Activated T-cell treated with anti-CD3 and anti-CD28 coated beads, Interleukin-2, amount 50 U/mL, for 72 hours (primary cell): ENCODE measurements at places on chromosomes 1 and 21. TPM values are rescaled to one million over a fixed set of nuclear protein-coding genes. Genes with fewer than 3 reads are reported as not detected.

Gene APP
- total RNA-seq = 45.0 TPM

Gene LORICRIN
- total RNA-seq = not detected

Gene S100A9
- not detected for total RNA-seq

Gene SV2A
- total RNA-seq = 13.0 TPM

Gene IFI44L
- 62.5 TPM for total RNA-seq

DNA sequence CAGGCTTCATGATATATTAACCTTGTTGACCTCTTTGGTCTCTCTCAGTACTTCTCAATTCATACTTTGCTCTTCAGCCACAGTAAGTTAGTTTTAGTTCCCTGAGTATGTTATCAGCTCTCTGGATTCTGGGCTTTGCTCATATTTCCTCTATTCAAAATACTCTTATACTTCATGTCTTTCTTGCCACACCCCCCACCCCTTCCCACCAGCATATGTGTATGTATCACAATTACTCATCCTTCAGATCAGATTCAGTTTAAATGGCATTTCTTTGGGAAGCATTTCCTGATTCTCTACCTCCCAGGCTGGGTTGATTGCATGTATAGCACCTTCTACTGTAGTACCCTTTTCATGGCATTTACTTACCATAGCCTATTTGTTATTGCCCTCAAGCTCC is 28.3 kb downstream of the SLC30A7 start:
- H3K4me3 ChIP-seq = peak overlapping the region; percentile 16
- peaks cover 42% of the 10 kb centered on the region for H3K4me1 ChIP-seq
- peaks cover 12% of the 10 kb centered on the region for H3K36me3 ChIP-seq
- no peak for DNase-seq
- H3K27me3 ChIP-seq = no peaks in the 10 kb centered on the region

DNA sequence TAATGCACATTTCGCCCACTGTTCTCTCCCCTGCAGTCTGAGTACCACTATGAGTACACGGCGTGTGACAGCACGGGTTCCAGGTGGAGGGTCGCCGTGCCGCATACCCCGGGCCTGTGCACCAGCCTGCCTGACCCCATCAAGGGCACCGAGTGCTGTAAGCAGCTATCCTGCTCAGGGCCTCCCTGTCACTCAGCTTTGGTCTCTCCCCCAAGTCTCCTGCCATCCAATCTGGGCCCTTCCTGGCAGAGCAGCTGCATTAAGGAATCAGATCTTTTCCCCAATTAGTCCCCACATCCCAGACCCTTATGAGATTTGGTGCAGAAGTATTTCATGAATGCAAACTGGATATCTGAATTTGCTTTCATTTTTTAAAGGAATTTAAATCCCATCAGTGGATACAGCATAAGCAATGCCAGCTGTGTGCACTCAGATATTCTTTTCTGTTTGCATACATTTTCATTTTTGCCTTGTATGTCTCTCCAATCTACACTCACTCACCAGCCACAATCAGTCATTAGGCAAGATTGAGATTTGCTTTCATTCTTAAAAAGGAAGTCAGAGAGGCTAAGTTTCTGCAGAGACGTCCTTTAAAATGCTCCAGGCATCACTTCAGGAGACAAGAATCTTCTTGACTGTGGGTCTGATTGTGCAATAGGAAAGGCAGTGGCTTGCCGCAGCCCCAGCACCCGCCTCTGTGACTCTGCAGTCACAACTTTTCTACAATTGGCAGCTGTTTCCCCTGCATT is 48.1 kb downstream of the ELAPOR1 start:
- H3K27ac ChIP-seq = no peak overlapping the region
- H3K27me3 ChIP-seq = no peaks in the 10 kb centered on the region
- H3K4me3 ChIP-seq = peak overlapping the region; percentile 61
- peaks cover 29% of the 10 kb centered on the region for H3K4me1 ChIP-seq
- peak; percentile 52 for DNase-seq

GRCh38 chr1:30764939-30765555 is 7.5 kb upstream of the LAPTM5 start:
- H3K4me3 ChIP-seq = no peak overlapping the region
- DNase-seq = no peak
- peaks cover 92% of the 10 kb centered on the region for H3K4me1 ChIP-seq
- no peak overlapping the region for H3K27ac ChIP-seq

DNA sequence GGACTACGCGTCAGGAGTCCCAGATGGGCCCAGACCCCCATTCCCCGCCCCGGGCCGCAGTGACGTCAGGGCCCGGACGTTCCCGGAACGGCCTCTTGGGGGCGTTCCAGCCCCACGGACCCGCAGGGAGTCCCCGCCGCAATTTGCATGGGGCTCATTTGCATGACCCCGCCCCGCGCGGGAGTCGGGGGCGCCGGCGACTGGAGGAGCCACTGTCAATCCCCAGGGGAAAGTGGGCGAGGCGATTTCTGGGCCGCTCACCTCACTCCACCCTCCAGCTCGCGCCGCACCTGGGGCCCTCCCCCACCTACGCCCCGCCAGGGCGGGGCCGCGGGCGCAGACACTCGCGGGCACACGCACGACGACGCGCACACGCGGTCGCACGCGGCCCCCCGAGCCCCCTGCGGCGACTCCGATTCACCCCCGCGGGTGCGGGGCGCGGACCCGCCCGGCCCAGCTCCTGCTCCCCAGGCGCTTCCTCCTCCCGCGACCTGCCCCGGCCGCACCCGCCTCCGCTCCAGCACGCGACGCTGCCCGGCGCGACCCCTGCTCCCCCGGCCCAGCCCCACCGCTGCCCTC is 13.2 kb downstream of the AGRN start:
- H3K27ac ChIP-seq = no peak overlapping the region
- H3K27me3 ChIP-seq = no peaks in the 10 kb centered on the region
- no peaks in the 10 kb centered on the region for H3K36me3 ChIP-seq
- peak; percentile 97 for DNase-seq
- H3K4me1 ChIP-seq = peaks cover 14% of the 10 kb centered on the region
- H3K4me3 ChIP-seq = peak overlapping the region; percentile 62

- H3K27ac ChIP-seq = no peak overlapping the region
- DNase-seq = no peak
- no peaks in the 10 kb centered on the region for H3K36me3 ChIP-seq
- H3K4me3 ChIP-seq = no peak overlapping the region
These were observed 184.6 kb upstream of the OLFM3 start for GRCh38 chr1:102181341-102181740.

DNA sequence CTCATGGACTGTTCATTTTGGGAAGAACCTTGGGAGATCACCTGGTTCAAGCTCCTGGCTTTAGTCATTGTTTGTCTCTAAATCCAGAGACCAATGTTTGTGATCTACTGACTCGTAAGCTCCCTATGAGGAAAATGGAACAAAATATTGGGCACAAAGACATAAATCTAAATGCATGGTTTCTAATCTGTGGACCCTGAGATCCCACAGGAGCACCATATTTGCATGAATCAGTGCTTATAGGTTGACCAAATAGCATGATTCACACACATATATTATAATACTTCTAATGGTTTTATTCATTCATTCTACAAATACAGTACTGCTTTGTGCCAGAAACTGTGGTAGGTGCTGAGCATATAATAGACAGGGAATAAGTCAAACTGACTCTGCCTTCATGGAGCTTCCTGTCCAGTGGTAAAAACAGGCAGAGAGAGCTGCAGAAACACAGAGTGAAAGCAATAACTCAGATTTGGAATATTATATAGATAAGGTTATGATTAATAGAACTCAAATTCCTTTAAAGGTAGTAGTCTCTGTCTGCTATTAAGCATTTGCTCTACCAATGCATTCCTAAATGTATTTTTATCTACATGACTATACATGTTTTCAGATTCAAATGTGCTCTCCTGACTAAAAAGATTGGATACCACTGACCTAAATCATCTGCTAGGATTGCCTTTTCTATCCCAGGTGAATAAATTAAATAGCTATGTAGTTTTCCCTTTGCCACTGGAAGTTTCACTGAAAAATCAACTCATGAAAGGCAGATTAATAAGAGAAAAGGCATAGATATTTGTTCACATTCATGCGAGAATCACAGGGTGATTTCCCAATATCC is 198.6 kb upstream of the CAMK1G start:
- no peak for DNase-seq
- peaks cover 5% of the 10 kb centered on the region for H3K4me1 ChIP-seq
- H3K27ac ChIP-seq = no peak overlapping the region
- H3K27me3 ChIP-seq = peaks cover 14% of the 10 kb centered on the region

GRCh38 chr1:203572134-203572625 is 54.5 kb upstream of the ATP2B4 start:
- DNase-seq = no peak
- H3K36me3 ChIP-seq = no peaks in the 10 kb centered on the region
- H3K4me3 ChIP-seq = no peak overlapping the region
- H3K27me3 ChIP-seq = no peaks in the 10 kb centered on the region
- H3K4me1 ChIP-seq = no peaks in the 10 kb centered on the region

GRCh38 chr1:17880449-17880848 is 125.3 kb downstream of the ACTL8 start:
- no peak overlapping the region for H3K4me3 ChIP-seq
- no peaks in the 10 kb centered on the region for H3K27me3 ChIP-seq
- no peak for DNase-seq
- H3K36me3 ChIP-seq = no peaks in the 10 kb centered on the region
- no peaks in the 10 kb centered on the region for H3K4me1 ChIP-seq

GRCh38 chr1:198929961-198930599 is 291.2 kb downstream of the PTPRC start:
- H3K27ac ChIP-seq = peak overlapping the region; percentile 97
- H3K36me3 ChIP-seq = peaks cover 2% of the 10 kb centered on the region
- H3K4me3 ChIP-seq = peak overlapping the region; percentile 83
- DNase-seq = no peak
- H3K27me3 ChIP-seq = no peaks in the 10 kb centered on the region

DNA sequence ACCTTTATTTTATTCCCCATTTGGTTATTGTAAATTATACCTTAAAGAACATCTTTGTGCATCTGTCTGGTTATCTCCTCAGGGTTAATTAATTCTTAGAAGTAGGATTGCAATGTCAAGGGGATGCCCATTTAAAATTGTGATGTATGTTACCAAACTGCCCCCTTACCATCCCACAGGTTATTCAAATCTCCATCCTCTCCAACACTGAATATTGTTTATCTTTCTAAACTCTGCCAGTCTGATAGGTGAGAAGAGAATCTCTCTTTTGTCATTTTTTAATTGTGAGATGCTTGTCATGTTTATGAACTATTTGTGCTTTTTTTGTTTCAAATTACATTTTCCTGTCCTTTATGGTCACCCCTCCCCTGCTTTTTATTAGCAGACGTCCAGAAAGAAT is 55.8 kb downstream of the VWA5B1 start:
- peaks cover 2% of the 10 kb centered on the region for H3K36me3 ChIP-seq
- no peak overlapping the region for H3K27ac ChIP-seq
- no peak overlapping the region for H3K4me3 ChIP-seq
- DNase-seq = no peak
- H3K27me3 ChIP-seq = peaks cover 38% of the 10 kb centered on the region
